ENCODE measurements at places on chromosomes 11 and 22. TPM values are rescaled to one million over a fixed set of nuclear protein-coding genes. Genes with fewer than 3 reads are reported as not detected.

The MMP3 gene
- total RNA-seq = not detected

The CARD16 gene
- not detected for total RNA-seq

The USH1C gene
- total RNA-seq = 0.81 TPM

The C22orf15 gene
- 1.8 TPM for total RNA-seq

DNA sequence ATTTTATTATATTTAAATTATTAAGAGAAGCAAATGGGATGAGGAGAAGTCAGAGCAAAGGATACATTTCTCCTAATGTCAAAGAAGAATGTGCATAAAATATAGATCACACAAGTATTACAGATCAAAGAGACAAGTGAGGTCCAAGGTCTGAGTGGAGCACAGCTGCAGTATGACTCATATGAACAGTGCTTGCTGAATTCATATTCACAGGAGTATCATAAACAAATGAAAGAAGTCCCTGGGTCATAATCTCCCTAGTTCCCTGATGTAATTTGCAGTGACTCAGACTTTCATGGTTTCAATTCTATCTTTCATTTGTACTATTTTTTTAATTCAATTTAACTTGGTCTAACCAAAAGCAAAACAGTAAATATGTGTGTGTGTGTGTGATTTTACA, 499.0 kb upstream of the CCDC179 start:
- no peak for DNase-seq

DNA sequence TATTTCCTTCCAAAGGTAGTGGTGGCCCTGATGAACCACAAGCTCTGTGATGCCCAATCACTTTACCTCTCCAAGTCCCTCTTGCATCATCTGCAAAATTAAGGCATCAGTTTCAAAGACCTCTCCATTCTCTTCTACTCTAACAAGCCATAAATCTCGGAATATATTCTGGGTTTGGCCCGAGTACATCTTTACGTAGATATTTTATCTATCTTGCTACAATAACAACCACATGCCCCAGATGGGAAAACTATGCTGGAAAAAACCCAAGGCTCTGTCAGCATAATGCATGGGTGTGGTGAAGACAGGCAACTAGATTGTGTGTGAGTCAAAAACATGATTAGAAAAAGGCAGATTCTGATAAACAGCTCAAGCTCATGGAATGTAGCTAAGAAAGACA, 228.2 kb upstream of the BLID start:
- DNase-seq = no peak

DNA sequence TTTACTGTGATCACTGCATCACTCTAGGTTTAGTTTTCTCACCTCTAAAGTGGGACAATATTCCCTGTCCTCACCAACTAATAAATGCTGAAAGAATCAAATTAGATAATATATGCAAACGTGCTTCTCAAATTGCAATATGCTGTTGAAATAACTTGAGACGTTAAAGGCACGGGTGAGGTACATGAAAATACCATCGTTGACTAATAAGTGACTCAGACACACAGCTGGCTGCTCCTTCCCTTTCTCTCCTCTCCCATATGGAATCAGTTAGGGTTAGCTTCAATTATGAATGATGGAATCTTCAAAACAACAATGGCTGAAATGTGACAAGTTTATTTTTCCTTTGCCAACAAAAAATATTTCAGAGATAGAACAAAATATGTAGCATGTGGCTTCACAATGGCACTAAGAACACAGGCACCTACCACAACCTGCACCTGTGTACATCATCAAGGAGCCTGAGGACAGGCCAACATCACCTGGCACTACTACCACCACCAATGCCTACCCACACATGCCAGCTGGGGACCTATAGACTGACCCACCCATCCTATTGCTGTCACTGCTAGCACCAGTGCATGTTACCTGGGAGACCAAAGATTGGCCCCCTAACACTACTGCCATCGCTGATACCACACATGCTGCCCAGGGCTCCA, 13.7 kb downstream of the GDPD4 start:
- DNase-seq = no peak

- DNase-seq = peak; percentile 75
Measured at GRCh38 chr22:39530692-39531331, 1.7 kb downstream of the RPS19BP1 start.

GRCh38 chr22:50653256-50653655, 19.4 kb upstream of the SHANK3 start:
- DNase-seq = no peak

DNA sequence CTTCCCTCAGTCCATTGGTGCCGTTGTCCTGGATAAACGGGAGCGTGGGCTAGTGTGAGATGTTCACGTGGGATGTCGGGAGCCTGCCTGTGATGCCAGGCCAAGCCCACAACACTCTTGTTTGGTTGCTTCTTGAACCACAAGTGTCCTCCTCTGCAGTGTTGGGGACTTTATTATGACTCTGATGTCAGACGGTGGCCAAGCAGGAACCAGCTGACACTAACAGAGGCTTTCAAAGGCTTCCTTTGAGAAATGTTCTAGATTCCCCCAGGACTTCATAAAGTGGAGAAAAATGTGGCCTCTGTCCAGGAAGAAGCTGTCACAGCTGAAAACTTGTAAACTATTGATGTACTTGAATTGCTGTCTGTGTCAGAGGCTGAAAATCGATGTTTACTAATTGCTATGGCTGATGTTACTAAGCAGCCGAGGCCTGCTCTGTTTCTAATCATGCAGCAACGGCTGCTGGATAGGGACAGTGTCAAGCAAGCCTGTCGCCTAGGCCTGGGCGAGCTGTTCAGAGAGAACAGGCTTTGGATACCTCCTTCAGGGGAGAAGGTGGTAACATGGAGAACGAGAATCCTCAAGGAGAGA, 131.7 kb downstream of the TBC1D22A start:
- DNase-seq = no peak

GRCh38 chr22:44702479-44703198, 635 bp downstream of the PRR5 start:
- peak; percentile 90 for DNase-seq

GRCh38 chr11:65886826-65887722, 1.2 kb downstream of the FIBP start:
- DNase-seq = no peak

- peak; percentile 19 for DNase-seq
Measured at GRCh38 chr22:36730176-36730858, 26.8 kb upstream of the CACNG2 start.

- DNase-seq = no peak
Measured at GRCh38 chr11:76702336-76703128, 32.0 kb upstream of the LRRC32 start.

- no peak for DNase-seq
Measured at GRCh38 chr11:35815556-35816315, 128.1 kb upstream of the LDLRAD3 start.
